ENCODE measurements at places on chromosomes 7 and 10. TPM values are rescaled to one million over a fixed set of nuclear protein-coding genes. Genes with fewer than 3 reads are reported as not detected.

PIP4K2A gene
- 16.1 TPM for total RNA-seq

GRCh38 chr10:16923309-16923708, 106.1 kb upstream of the RSU1 start:
- DNase-seq: no peak

DNA sequence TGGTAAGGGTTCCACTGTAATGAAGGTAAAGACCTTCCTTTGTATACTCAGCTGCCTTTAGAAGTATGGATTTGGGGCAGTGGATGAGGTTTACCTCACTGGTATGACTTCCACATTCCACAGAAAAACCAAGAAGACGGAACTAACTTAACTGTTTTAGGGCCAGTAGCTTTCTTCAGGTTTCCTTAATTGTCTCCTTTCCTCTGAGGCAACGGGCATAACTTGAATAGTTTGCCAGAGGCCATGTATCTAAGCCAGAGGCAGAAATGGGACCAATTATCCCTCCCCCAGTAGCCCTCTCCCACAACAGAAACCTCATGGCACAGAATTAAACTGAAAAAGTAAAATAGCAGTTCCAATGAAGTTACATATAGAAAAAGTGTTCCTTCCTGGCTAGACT, 281.7 kb downstream of the PHTF2 start:
- no peak for DNase-seq

CPEB3 gene
- 1.1 TPM for total RNA-seq

RTKN2 gene
- 16.1 TPM for total RNA-seq

DNA sequence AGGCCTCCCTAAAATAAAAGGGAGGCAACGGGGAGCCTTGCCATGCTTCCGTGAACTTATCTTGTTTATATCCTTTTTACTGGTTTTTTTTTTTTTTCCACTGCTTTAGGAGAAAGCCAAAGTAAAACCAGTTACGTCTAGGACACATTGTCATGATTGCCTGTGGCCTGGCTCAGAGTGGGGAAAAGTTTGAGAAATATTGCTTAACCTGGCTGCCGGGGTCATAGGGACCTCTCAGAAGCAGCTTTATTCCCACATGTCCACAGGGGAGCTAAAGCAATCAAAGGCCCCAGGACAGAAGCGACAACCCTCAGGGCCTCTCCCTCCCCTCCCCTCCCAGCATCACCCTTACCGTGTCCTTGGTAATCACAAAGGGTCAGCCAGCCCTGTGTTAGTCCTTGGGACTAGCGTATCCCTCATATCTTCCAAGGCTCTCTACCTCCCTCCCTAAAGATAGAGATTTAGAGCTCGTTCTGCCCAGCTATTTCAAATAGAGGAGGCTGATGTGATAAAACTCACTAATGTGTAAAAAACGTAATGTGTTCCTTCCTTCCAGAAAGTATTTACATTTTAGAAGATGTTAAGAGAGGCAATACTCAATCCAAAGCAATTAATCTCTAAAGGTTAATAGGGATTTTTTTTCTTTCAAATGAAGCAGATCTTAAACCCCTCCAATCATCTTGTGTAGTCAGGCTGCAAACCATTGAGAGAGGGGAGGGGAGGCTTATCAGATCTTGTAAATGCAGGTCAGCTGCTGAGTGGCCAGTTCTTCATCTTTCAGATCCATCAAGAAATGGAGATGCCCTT, 64.8 kb upstream of the PRKAR2B start:
- DNase-seq: no peak

MUC12 gene
- total RNA-seq: 3.8 TPM

- peak; percentile 63 for DNase-seq
These were observed 726 bp upstream of the INSIG1 start for GRCh38 chr7:155296788-155297516.

- DNase-seq: no peak
These were observed 15.6 kb downstream of the SORCS1 start for GRCh38 chr10:107148906-107149305.

DNA sequence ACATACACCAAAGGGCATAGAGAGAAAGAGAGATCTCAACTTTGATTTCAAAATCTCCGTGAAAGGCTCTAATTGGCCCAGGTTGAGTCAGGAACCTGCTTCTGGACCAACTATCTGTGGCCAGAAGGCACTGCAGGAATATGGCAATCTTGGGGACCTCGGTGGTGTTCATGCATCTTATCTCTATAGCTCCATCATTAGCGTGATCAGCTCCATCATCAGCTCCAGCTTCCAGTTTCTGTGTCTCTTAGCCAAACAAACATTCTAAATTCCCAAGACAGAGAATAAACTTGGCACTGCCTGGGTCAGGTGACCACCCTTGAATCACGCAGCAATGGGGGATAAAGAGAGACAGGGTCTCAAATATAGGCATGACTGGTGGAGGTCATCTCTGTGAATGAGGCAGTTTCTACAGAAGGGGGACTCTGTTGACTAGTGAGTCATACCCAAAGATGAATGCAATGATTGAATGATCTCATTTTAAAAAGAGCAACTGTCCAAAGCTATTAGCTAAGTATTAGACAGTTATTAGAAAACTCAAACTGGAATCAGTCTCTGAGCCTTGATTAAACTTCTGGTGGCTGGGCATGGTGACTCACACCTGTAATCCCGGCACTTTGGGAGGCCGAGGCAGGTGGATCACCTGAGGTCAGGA, 5.4 kb upstream of the NRF1 start:
- no peak for DNase-seq

- DNase-seq: peak; percentile 56
These were observed 759 bp downstream of the NUDT1 start for GRCh38 chr7:2242541-2243429.

ANKRD61 gene
- total RNA-seq: not detected

DNA sequence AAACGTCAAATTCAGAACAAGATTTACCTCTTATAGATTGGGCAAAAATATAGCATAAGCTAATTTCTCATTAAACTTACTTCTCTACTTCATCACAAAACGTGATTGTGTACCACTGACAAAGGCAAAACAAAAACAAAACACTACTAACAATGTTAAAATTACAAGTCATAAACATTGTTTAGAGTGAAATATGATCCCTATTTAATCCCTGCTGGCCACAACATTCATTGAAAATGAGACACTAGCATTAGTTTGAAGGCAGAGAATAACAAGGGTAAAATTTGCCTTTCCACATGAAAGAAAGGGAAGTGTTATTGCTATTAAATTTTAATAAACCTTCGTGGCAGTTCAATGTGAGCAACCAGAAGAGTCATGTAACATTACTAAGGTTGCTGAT, 45.0 kb downstream of the SEMA3A start:
- no peak for DNase-seq

- DNase-seq: no peak
These were observed 47.2 kb upstream of the AKR1E2 start for GRCh38 chr10:4778761-4779160.

DNA sequence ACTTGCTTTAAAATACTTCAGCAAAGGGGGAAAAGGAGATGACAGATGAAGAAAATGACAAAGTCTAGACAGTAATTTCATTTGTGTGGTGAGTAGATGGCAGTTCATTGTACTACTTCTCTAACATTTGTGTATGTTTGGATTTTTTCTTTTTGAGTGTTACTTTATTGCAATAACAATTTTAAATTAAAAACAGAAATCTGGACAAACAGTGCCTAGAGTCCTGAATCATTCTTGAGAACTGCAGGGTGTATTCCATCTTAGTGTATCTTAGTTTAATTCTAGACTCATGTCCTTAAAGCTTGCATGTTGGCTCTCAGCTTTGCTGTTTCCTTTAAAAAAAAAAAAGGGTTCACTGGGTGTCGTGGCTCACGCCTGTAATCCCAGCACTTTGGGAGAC, 31.1 kb downstream of the HOXA1 start:
- DNase-seq: no peak

GRCh38 chr10:119656760-119657159, 5.6 kb downstream of the BAG3 start:
- DNase-seq: no peak

DNA sequence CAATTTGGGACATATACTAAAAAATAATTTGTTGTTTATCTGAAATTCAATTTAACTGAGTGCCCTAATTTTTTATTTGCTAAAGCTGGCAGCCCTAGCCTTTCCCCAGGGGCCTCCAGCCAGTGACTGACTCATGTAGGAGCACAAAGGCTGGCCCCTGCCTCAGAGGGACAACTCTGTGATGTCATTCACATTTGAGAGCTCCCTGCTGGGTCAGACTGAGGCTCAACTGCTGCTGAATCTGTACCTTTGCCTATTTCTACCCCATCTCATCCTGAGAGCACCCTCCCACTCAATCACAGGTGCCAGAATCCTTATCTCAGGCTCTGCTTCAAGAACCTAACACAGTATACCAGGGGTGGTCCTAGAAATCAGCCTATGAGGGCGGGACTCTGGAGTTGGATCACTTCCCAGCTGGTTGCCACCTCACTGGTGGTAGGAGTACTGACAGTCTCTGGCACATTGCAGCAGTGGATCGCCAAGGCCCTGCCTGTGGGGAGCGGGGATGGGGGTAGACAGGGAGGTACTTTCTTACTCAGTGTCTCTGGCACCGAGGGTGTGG, 11.6 kb downstream of the GCK start:
- peak; percentile 45 for DNase-seq

DNA sequence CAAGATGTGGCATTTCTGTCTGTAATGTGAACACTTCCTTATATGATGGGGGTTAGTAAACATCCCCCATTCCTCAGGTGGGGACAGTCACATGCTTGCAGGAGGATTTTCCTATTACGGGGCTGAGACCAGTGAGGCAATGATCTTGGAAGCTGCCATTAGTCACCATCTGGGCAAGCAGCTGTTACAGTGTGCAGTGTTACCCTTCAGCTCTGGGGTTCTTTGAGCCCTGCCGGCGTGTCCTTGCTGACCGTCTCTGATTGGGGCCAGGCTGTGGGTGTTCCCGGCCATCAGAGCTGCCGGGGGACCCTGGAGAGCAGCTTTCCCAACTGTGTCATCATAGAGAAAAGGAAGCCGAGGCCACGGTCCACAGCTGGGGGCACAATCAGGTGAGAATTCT, 126.8 kb upstream of the FAM20C start:
- no peak for DNase-seq

GRCh38 chr10:47425813-47426419, 41.8 kb upstream of the ZNF488 start:
- no peak for DNase-seq

CXCL12 gene
- not detected for total RNA-seq

GRCh38 chr7:112398534-112398933, 51.7 kb upstream of the IFRD1 start:
- DNase-seq: no peak

DNA sequence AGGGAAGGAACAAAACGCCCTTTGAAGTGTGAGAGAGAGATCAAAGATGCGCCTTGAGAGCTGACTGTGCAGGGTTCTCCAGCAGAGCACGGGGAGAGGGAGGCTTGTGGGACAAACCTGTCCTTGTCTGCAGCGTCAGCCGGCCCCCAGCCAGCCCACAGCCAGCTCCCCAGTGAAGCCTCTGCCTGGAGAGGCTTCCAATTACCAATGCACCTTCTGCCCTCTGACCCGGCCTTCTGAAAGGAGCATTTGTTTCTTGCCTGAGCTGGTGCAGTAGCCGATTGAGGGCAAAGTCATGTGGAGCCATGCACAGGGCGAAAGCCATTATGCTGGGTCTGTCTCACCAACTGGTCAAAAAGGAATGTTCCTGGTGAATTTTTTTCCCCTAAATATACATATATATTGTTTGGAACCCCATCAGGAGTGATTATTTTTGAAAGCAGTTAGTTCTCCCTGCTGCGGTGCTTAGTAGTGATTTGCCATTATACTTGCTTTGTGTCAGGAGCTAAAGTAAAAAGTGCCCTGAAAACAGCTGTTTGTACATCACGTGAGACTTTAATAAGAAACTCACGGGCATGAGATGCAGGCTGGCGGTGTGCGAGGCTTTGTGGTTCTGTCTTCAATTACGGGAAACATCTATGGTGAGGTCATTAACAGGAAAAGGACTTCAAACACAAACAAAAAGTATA, 268.6 kb downstream of the KLF6 start:
- no peak for DNase-seq

CREB5 gene
- 1.0 TPM for total RNA-seq

DNA sequence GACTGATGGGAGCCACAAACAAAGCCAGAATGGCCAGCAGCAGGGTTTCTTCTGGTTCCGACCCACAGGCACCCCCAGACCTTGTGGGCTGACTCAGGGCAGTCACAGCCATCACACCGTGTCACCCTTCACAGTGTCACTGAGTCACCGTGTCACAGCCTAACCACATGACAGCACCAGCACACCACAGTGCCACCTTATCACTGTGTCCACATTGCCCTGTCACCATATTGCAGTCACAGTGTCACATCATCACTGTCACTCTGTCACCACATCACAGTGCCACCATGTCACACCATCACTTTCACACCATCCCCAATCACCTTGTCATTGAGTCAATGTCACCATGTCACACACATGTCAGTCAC, 77.0 kb downstream of the OAT start:
- no peak for DNase-seq

LIPJ gene
- not detected for total RNA-seq

C10orf67 gene
- 1.3 TPM for total RNA-seq

Measured in PC-9 (cell line).